Thymus (tissue), 14 donors: ENCODE measurements at places on chromosomes 7 and 10.

- DNase-seq = no peak
Measured at GRCh38 chr7:136956232-136956631, 87.8 kb downstream of the CHRM2 start.

DNA sequence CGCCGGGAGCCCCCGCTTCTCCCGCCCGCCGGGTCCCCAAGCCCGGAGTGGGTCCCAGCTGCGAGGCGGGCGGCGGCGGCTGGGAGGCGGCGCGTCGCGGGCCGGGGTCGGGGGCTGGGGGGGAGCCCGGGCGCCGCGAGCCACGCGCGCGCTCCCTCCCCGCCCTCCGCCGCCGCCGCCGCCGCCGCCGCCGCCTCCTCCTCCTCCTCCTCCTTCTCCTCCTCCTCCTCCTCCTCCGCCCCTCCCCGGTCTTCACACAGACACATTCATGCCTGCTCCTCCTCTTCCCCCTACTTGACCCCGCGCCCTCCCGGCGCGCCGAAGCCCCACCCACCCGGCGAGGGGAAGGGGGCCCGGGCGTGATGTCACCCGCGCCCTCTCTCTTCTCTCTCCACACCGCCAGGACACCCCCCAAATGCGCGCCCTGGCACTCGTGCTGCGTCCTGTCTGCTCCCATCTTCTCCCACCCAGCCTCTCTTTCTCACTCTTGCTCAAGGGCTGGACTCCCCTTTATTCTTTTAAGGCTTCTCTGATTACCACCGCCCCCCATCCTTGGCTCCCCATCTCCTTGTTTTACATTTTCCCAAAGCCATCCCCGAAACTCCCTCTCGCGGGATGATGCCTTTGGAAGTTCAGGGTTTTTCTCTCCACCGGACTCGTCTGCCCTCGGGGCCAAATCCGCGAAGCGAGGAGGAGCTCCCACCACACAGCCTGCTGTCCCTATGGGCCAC lies 967 bp upstream of the GLI3 start:
- peak; percentile 25 for DNase-seq

GRCh38 chr10:31578951-31579350 lies 259.9 kb downstream of the ZEB1 start:
- no peak for DNase-seq

GRCh38 chr7:82595176-82595575 lies 151.6 kb upstream of the CACNA2D1 start:
- no peak for DNase-seq

DNA sequence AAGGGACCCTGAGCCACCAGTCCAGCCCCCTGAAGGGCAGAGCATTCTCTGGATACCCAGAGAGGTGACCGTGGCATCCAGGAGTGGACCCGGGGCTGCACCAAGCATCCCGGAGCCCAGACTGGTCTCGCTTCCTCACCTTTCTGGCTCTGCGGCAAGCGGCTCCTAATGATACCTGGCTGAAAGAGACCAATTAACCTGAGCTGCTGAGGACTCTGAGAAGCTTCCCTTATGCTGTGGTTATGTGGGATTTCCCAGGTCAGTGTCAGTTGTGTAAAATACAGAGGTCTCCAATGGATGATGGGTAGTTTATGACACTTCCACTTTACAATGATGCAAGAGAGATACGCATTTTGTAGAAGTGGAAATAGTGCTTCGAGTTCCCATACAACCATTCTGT lies 51.5 kb downstream of the PFKFB3 start:
- no peak for DNase-seq

GRCh38 chr10:12869427-12869826 lies 132.1 kb downstream of the CCDC3 start:
- DNase-seq = no peak

DNA sequence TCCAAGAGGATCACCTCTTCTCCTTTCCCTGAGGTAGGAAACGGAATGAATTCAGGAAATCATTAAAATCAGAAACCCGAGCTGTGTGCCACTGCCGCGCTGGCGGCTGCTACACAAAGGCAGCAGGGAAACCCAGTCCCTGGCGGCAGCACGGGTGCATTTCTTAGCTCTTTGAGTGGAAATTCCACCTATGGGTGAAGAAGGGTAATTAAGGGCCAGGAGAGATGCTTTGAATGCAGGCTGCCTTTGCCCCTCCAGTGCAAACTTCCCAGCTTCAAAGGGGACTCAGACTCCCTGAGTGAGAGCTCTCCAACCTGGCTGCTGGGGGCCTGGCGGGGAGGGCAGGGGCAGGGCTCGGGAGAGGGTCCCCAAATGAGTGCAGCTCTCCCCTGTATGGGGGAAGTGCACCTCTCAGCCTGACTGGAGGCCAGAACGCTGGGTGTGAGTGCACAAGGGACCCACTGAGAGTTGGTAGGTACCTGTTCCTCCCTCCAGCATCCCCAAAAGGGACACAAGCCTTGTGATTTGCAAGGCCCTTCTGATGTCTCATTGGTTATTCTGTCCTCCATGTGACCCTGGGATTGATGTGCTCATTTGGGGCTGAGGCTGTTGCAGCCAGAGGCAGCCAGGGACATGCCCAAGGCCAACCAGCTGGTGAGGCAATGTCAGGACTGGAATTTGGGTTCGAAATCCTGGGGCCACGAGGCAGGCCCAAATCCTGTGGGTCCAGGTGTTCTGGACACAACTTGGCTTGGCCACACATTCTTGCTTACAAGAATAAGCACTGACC lies 16.3 kb upstream of the ZMIZ1 start:
- no peak for DNase-seq

DNA sequence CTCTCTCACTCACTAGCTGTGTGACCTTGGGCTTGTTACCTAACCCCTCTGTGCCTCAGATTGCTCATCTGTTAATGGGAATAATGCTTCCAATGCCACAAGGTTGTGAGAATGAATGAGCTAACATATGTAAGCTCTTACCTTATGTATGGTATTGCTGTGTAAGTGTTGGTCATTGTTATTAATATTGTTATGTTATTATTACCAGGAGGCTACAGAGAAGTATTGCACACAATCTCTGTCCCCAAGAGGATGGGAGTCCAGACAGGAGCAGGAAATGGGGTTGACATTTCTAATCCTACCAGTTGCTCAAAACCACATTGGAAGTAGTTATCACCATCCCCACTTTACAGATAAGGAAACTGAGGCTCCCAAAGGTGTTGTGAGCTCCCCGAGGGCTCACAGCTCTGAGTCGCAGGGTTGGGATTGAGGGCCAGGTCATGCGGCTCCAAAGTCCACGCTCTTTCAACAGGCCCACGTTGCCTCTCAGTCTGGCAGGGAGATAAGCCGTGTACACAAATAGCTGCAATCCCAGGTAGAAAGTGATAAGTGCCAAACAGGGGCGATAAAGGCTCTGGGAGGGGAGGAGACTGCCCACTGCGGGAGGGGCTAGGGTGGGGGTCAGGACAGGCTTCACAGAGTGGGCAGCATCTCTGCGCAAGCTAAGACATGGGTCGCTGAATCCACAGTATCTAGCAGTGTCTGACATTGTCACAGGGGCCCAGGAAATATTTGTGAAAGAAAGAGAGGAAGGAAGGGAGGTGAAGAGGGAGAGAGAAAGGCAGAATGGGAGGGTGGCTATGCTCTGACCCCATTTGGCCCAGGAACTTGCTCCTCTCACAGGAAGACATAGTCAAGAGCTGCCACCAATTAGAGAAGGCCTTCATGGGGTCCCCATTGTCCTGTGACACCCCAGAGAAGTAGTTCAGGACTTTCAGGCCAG lies 9.6 kb upstream of the ZMIZ1 start:
- no peak for DNase-seq

GRCh38 chr10:94183666-94184264 lies 179.0 kb downstream of the NOC3L start:
- no peak for DNase-seq

- no peak for DNase-seq
Measured at GRCh38 chr7:32075612-32076011, 5.4 kb upstream of the PDE1C start.

- DNase-seq = no peak
Measured at GRCh38 chr10:93790439-93790838, 32.7 kb downstream of the LGI1 start.

DNA sequence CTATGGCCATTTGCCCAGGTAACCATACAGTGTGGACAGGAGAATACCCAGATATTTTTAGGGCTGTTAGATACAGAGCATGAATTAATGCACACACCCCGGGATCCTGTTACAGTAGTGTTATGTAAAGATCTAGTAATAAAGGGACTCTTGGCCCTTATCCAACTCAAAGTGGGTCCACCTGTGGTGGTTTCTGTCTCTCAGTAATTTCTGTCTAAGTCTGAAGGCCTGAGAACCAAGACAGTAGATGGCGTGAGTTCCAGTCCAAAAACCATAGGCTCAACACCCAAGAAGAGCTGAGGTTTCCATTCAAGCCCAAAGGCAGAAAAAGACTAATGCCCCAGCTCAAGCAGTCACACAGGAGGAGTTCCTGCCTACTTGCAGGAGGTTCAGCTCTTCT lies 277.7 kb downstream of the ZEB1 start:
- DNase-seq = no peak

- peak; percentile 2 for DNase-seq
Measured at GRCh38 chr7:28685242-28685643, 272.9 kb downstream of the TRIL start.

- DNase-seq = no peak
Measured at GRCh38 chr7:22457471-22457870, 42.5 kb downstream of the STEAP1B start.

GRCh38 chr7:155351120-155351870 lies 53.6 kb downstream of the INSIG1 start:
- no peak for DNase-seq

DNA sequence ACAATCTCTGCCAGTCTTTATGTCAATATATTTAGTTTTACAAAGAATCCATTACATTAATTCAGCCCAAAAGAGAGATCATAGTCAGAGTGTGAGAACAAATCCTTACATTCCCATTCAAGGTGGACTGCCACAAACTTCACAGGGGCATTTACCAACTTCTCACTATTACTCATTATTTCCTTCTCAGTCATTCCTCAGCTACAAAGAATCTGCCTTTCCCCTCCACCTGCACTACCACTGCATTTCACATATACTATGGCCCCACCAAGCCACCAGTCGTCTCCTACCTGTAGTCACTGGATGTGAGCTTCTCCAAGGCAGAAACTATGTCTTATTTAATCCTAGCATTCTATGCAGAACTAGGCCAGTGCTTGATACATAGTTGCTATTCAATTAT lies 94.3 kb downstream of the USP6NL start:
- DNase-seq = no peak

GRCh38 chr7:77536017-77536412 lies 1.1 kb upstream of the PTPN12 start:
- DNase-seq = no peak

GRCh38 chr7:22806752-22807151 lies 15.9 kb downstream of the TOMM7 start:
- DNase-seq = no peak

DNA sequence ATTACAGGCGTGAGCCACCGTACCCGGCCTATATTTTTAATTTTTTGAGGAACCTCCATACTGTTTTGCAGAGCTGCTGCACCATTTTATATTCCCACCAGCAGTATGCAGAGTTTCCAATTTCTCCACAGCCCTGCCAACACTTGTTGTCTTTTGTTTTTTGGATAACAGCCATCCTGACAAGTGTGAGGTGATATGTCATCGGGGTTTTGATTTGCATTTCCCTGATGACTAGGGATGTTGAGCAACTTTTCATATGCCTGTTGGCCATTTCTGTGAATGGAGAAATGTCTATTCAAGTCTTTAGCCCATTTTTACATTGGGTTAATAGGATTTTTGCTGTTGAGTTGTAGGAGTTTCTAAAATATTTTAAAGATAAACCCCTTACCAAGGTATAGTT lies 22.2 kb downstream of the ENTPD7 start:
- DNase-seq = no peak

DNA sequence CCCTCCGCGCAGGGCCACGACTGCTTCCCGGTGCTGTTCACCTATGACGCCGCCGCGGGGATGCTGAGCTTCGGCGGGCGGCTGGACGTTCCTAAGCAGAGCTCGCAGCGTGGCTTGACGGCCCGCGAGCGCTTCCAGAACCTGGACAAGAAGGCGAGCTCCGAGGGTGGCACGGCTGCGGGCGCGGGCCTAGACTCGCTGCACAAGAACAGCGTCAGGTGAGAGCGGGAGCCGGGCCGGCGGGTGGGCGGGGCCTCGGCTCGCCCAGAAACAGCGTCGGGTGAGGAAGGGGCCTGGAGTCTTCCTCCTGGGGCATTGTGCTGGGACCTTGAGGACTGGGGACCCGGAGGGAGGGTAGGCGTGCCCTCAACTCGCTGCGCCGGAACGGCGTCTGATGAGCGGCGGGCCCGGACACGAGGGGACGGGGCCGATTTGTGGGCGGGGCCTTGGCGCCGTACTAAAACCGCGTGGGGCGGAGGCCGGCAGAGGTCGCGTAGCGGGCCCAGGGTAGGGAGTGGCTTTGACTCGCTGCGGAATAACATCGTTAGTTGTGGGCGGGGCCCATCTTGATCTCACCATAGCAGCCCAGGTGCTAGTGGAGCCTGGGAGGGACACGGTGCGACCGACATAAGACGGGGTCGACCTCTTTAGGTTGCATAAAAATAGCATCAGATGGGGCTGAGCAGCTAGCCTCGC lies 15.6 kb downstream of the PDAP1 start:
- peak; percentile 81 for DNase-seq

DNA sequence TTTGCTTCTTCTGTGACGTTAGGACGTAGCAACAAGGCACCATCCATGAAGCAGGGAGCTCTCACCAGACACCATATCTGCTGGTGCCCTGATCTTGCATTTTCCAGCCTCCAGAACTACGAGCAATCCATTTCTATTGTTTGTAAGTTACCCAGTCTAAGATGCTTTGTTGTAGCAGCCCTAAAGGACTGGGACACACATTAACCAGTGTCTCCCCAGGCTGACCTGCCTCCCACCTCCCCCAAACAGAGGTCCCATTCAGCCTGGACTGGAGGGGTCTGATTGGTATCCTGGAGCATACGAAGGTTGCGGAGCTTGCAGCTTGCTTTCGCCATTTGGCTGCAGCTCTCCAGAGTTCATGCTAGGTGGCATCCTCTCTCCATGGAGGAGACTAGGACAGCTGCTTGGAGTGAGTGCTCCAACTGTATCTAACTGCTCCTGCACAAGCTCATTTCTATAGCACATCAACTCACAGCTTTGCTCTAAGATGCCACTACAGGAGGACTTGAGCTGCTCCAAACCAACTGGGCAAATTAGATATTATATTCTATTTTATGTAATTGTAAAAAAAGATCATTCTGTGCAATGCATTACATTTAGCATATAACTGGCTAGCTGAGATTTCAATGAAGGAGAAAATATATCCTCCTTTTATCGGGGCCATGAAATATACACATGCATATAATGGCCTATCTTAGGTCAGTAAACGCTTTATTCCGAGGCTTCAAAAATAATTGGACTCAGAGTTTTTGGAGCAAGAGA lies 8.0 kb upstream of the GRK5 start:
- DNase-seq = peak; percentile 43
